Metanephros (tissue), 2 donors: ENCODE measurements at places on chromosomes 2 and 18. TPM values are rescaled to one million over a fixed set of nuclear protein-coding genes. Genes with fewer than 3 reads are reported as not detected.

Gene CIB4
- 0.29 TPM for total RNA-seq

Gene SCG2
- total RNA-seq, result 1.1 TPM

Gene GNAL
- total RNA-seq, result 1.8 TPM

Gene CARF
- total RNA-seq, result 16.1 TPM

Gene EVA1A
- total RNA-seq, result 34.6 TPM

Gene UGT1A4
- total RNA-seq, result 0.29 TPM

Gene C2orf92
- 8.4 TPM for total RNA-seq
